ENCODE measurements at places on chromosomes 13 and 19.

GRCh38 chr19:13076320-13076719 lies 26.3 kb downstream of the LYL1 start:
- DNase-seq = no peak

- DNase-seq = no peak
Measured at GRCh38 chr13:41590643-41591042, 133.3 kb downstream of the RGCC start.

- DNase-seq = no peak
Measured at GRCh38 chr13:95382411-95382810, 81.2 kb upstream of the ABCC4 start.

DNA sequence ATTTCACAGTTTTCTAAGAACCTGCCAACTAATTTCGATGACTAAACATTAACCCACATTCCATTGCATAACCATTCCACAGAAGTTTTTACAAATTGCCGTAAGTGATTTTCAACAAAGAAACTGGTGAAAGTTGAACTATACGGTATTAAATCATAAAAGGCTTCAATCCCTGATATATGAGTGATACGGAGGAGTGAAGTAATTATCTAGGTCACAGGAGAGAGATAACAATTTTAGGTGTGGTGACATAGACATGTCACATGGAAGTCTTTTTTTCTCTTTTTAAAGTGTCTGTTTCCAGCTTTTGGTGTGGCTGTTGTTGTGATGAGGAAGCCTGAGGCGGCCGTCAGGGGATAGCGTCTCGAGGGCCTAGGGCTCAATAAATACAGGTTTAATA lies 29.4 kb downstream of the TBC1D4 start:
- DNase-seq = no peak

- DNase-seq = no peak
Measured at GRCh38 chr19:616062-616700, 17.2 kb downstream of the POLRMT start.

GRCh38 chr13:24865163-24865953 lies 101.4 kb downstream of the RNF17 start:
- no peak for DNase-seq

GRCh38 chr13:41065078-41065477 lies 3.8 kb downstream of the WBP4 start:
- DNase-seq = no peak

- DNase-seq = no peak
Measured at GRCh38 chr13:80345771-80346510, 5.0 kb upstream of the SPRY2 start.

GRCh38 chr13:49113526-49114286 lies 106.4 kb upstream of the MLNR start:
- DNase-seq = no peak

DNA sequence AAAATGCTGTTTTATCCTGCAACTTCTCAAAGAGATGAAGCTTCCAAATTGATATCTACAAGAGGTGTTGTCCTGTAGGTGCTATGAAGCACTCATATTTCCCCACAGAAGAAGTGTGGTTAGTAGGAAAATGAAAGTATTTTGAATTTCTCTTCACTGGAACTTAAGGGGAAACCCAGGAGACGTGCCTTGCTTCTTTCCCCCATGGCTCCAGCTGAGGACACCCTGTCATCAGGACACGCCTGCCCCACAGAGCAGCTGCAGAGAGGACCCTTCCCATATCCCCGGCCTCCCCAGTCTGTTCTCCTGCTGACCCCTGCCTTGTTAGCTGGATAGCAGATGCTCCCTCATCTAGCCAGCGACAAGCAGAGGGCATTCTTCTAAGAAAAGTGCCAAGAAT lies 371.3 kb downstream of the COG6 start:
- DNase-seq = no peak

GRCh38 chr19:22807061-22807835 lies 23.3 kb upstream of the ZNF99 start:
- no peak for DNase-seq

- no peak for DNase-seq
Measured at GRCh38 chr19:52943134-52943883, 19.4 kb downstream of the ZNF816 start.

DNA sequence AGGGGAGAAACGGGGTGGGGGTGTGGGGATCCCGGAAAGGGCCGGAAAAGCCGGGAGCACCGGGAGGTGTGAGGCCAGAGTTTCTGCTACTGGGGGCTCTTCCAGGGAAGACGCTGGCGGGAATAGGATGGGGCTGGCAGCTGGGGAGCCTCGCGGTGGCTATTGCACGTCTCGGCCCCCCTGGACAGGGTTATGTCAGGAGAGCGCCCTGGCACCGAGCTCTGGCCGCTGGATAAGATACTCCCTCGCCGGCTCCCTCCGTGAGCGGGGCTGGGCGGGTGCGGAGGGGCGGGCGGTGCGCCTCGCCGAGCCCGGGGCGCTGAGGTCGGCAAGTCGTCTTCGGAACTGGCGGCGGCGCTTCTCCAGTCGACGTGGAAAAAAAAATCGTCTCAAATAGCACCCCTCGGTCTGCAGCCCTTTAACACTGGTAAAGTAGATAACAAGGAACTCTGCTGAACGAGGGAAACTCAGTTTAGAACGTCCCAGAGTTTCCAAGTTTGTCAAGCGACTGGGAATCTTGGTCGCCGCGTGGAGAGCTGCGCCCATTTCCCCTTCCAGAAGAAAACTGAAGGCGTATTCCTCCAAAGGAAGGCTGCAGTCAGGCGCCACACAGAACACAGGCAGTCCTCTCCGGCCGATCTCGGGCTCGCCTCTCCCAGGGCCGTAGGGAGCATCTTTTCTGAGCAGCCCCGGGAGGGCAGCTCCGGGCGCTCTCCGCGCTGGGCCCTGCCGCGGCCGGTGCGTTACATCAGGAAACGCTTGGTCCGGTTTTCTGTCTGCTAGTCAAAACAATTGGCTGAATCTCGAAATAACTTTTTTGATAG lies 115.1 kb downstream of the KCNRG start:
- DNase-seq = no peak

DNA sequence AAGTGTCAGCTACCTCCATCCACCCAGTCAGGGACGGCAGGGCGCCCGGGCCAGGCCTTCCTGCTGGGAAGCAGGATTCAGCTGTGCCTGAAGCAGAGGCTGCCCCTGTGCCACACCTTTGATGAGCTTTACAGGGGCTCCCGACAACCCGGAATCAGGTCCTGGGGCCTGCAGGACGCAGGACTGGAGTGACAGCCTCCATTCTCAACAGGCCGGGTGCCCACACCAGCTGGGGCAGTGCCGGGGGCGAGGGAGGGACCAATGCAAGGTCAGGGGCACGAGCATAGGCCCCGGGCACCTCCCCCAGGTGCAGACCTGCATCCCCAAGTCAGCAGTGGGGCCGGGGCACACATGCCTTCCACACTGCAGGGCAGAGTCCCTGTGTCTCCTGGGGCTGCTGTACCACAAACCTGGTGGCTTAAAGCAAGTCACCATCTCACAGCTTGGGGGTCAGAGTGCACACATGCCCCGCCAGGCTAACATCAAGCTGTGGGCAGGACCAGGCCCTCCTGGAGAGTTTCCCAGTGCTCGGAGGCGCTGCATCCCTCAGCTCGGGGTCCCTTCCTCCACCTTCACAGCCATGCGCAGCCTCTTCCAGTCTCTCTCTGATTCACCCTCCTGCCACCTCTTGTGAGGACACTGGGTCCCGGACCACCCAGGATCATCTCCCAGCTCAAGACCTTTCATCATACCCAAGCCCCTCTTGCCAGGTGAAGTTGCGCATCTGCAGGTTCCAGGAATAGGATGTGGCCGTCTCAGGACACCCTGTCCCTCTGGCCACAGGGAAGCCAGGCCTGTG lies 13.4 kb downstream of the UBXN6 start:
- no peak for DNase-seq

GRCh38 chr13:44435919-44436510 lies 62.4 kb downstream of the SERP2 start:
- DNase-seq = no peak

DNA sequence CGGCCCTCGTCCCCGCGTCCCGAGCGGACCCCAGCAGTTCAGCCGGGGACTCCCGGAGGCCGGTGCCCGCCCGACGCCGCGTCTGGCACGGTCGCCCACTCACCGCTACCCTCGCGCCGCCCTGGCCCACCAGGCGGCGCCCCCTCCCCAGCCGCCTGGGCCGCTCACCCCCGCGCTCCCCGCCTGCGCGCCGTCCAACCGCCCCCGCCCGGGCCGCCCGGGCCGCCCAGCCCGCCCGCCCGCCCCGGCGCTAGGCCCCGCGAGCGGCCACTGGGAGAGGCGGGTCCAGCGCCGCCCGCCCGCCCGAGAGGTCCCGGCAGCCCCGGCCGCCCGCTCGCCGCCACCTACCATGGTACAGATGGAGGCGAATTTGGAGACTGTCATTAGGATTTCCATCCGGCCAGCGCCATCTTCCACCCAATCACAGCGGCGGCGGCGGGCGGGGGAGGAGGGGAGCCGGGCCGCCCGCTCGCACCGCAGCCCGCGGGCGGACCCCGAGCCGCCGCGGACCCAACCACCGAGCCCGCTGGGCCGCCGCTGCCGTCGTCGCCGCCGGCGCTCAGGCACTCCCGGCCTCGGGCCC lies at the start of gene USP12:
Gene USP12 (minus strand): TSS at position 568 of the 583 bp plus-strand sequence. CDS start 172 bp downstream, at position 396.
- DNase-seq = no peak

GRCh38 chr13:20217168-20217567 lies 15.0 kb downstream of the GJB6 start:
- DNase-seq = no peak

DNA sequence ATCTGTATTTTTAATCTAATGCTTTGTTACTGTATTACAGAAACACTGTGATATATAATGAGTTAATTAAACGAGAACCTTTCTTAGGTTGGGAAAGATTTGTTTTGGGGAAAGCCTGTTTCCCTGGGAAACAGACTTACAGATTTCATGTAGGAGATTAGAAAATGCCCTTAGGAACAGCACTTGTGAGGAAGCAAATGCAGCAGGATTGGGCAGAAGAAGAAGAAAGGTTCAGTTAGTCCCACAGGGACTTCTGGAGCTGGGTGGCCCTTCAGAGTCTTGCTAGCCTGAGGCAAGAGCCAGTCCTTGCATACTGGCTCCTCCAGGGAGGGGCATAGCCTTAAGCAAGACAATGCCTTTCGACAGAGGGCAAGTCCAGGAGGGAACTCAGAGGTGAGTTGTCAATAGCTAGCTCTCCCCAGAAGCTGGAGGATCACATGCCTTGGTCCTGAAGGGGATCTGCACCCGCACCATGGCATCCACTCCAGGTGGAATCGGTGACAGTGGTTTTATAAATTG lies 36.8 kb downstream of the N4BP2L1 start:
- DNase-seq = no peak

- no peak for DNase-seq
Measured at GRCh38 chr13:83183439-83184149, 698.7 kb downstream of the SLITRK1 start.

DNA sequence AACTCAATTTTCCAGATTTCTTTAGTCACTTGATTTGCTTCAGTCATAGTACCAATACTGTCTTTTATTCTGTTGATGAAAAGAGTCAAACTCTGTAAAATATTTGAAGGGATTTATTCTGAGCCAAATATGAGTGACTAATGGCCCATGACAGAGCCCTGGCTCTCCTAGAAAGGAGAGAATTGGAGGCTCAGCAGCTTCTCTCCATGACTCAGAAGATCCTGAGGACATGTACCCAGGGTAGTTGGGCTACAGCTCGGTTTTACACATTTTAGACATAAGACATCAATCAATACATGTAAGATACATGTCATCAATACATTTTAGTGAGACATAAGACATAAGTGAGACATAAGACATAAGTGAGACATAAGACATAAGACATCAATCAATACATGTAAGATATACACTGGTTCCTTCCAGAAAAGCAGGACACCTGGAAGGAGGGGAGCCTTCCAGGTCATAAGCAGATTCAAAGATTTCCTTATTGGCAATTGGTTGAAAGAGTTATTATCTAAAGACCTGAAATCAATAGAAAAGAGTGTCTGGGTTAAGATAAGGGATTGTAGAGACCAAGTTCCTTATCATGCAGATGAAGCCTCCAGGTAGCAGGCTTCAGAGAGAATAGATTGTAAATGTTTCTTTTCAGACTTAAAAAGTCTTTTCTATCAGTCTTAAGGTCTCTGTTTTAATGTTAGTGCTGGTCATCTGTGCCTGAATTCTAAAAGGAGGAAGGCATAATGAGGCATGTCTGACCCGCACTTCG lies 179.8 kb upstream of the RFC3 start:
- DNase-seq = no peak

DNA sequence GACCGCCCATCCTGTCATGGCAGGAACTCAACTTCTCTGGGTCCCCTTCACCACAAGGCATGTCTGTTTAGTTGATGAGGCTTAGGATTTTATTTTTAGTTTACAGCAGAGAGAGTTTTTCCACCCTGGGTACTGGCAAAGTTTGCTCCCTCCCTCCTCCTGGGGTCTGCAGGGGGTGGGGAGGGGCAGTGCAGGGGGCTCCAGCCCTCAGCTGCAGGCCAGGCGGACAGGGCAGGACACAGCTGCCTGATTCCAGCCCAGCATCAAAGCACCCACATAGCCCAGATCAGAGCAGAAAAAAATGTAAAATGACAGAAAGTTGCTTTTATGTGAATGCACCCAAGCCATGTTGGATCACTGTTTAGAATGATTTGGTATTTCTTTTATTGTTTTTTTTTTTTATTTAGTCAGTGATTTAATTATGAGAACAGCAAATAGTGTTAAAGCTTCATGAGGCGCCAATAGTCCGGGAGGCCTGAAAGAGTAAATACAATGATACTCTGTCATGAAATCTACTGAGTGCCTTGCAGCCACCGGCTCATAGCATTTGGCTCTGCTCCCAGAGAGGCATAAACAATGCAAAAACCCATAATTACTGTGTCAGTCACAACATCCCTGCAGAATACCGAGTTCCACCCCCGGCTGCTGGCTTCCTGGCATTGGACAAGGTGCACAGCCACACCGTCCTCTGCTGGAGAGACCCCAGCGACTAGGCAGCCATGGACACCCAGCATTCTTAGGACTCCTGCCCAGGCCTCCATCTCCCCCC lies 923.5 kb downstream of the UQCRFS1 start:
- DNase-seq = no peak

DNA sequence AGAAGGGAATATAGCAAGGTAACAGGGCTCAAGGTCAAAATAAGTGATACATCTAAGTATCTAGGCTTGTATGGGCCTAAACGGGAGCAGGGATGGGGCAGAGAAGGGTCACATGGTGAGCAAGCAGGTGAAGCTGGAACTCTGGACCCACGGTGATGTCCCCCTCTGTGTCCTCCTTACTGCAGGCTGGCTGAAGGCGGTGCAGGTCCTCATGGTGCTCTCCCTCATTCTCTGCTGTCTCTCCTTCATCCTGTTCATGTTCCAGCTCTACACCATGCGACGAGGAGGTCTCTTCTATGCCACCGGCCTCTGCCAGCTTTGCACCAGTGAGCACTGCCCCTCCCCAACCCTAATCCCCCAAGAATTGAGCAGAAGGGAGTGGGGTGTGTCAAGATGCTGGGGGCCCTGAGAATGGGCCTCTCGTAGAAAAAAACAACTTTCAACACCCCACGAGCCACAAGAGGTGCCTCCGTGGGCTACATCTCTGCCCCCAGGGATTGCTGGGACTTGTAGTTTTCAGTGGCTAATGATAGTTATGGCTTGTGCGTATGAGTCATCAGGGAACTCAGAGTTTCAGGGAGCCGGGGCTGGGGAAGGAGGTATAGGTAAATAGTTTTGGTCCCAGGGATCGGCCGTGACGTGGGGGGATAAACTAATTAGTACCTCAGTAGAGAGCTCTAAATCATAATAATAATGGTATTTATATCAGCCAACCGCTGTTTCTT lies 4.0 kb downstream of the EMP3 start:
- no peak for DNase-seq

Measured in NCI-H2107 (cell line).